Activated CD4-positive, alpha-beta T cell treated with anti-CD3 and anti-CD28 coated beads, Interleukin-2, amount 50 U/mL, for 24 hours (primary cell): ENCODE measurements at places on chromosomes 5 and 9.
A peak's percentile ranks its signal among the peaks of the same experiment; 100 is the strongest.

DNA sequence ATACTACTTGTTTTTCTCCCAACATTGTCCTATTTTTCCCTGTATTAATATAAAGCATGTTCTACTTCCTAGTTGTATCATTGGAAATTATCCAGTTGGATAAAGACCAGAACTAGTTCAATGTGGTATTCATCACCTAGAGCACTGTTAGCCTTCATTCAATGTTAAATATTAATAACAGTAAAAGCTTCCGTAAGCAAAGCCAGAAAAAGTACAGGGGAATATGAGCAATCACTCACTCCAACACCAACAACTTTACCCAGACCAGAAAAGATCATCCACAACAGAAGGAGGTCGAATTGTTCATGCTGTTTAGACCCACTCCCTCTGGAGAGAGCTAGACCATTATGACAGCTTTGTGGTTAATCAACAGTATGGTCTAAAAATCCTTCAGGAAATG is 728.4 kb downstream of the MAT2B start:
- DNase-seq, result no peak

GRCh38 chr9:115520646-115521045 is 402.7 kb upstream of the TNC start:
- DNase-seq, result no peak

DNA sequence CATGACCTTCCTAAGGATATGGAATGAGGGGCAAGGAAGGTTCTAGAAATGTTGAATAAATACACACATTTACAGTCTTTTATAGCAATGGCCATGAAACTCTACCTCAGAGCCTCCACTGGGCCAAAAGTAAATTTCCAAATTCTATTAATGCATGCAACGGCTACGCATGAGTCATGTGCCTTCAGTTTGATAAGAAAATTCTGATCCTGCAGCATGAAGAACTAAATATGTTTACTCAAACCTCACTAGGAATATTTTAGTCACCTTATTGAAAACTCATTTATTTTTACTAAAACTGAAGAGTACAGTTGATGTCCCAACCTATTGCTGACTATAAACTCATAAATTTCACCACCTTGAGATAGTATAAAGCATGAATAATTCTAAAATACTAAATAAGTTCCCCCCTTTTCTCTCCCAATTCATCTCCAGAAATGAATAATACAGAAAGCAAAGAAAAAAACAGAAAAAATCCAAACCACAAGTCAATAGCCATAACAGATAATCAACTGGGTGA is 92.4 kb downstream of the GNAQ start:
- no peak for DNase-seq

DNA sequence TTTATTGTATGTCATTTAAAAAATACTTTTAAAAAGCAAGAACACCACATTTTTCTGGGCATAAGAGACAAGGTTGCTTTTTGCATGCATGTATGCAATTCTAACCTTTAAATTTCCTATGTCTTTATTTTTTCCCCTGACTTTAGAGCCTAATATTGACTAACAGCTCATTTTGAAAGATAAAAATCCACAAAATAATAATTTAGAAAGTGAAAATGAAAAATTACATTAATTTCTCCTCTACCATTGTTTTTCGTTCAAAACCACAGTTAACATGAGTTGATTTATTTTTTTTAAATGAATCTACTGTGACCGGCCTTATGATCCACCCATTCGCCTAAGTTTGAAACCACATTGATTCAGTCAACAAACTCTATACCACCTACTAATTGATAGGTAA is 137.5 kb upstream of the CDKN2B start:
- no peak for DNase-seq

- DNase-seq, result no peak
Observed at GRCh38 chr9:137313326-137313936, 11.4 kb upstream of the NRARP start.

- DNase-seq, result no peak
Observed at GRCh38 chr5:79973511-79973910, 17.6 kb downstream of the MTX3 start.

- DNase-seq, result no peak
Observed at GRCh38 chr5:93191035-93191817, 389.8 kb downstream of the NR2F1-AS1 start.

- no peak for DNase-seq
Observed at GRCh38 chr5:160119905-160120266, 636 bp upstream of the PWWP2A start.

DNA sequence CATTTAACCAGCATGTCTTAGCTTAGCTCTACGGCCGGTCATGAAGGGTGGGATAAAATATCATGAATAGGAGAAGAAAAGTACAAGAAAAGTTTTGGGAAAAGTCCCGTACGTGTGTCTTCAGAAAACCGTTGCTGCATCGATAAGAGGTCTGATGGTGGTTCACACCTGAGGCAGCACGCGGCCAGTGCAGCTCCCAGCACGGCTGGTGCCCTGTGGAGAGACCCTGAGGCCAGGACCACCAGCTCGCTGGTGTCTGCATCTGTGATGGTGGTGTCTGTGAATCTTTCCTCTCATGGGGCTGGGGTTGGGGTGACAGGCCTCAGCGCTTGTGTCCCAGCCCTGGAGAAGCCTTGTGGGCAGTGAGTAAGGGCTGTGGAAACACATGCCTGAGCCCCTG is 148.9 kb upstream of the IRX4 start:
- no peak for DNase-seq

- DNase-seq, result no peak
Observed at GRCh38 chr9:125747765-125748445, 732 bp downstream of the PBX3 start.

DNA sequence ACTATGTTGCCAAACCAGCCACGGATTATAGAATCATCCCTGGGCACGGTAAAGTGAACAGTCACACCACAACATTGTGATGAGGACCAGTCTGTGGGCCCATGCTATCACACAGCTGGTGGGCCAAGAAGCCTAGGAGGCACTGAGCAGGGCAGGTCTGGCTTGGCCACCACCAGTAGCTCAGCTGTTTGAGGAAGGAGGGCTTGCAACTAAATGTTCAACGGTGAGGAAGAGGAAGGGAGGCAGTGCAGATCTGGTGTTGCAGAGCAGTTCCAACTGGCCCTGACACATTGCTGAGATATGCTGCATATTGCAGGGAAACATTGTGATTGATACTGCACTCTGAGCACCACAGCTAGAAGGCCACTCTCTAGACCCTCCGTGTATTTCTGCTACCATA is 77.9 kb upstream of the ATG10 start:
- no peak for DNase-seq

- DNase-seq, result no peak
Observed at GRCh38 chr5:177958696-177959095, 37.3 kb downstream of the PROP1 start.

DNA sequence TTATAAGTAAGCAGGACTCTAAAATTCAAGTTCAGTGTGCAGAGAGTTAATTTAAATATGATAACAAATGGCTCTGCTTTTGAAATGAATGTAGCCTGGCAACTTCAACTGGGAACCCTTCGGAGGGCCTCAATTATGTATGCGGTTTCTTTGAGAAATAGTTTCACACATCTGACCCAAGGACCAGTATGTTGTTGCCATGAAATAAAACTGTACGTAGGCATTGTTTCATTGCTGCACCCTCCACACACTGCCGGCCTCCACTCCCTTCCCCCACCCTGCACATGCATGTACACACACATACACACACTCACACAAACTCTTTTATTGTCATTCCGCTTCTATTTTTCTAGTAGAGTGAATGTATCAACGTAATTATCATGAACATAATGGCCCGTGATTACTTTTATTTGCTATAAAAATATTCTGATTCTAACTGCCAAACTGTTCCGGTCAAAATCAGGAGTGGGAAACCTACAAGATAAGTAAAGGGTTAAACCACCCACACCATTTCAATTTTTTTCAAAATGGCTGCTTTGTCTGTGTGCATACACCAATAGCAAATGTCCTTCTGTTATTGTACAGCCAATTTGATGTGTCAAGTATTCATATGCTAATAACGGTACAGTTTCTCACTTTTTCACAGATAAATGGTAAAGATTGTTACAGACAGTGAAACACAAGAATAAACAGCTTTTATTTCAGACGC is 215.5 kb upstream of the TMEM161B start:
- DNase-seq, result no peak

- DNase-seq, result no peak
Observed at GRCh38 chr5:173201636-173202265, 33.3 kb downstream of the NKX2-5 start.

DNA sequence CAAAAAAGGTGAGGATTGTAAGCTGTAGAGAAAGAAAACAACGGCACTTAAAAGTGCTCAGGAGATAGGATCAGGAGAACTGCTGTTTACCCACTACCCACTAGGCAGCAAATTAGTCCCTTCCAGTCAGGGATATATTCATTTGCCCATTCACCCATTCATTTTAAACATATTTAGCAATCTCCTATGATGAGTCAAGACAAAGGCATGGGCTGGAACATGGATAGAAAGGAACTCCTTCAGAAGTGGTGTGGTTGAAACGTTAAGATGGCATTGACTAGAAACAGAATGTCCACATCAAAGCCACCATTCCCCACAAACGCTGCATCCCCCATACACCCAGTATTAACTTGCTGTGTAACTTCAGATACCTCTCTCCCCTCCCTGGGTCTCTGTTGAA is 225.7 kb downstream of the ASTN2 start:
- no peak for DNase-seq

GRCh38 chr9:96078897-96079490 is 203.5 kb downstream of the ERCC6L2 start:
- no peak for DNase-seq

DNA sequence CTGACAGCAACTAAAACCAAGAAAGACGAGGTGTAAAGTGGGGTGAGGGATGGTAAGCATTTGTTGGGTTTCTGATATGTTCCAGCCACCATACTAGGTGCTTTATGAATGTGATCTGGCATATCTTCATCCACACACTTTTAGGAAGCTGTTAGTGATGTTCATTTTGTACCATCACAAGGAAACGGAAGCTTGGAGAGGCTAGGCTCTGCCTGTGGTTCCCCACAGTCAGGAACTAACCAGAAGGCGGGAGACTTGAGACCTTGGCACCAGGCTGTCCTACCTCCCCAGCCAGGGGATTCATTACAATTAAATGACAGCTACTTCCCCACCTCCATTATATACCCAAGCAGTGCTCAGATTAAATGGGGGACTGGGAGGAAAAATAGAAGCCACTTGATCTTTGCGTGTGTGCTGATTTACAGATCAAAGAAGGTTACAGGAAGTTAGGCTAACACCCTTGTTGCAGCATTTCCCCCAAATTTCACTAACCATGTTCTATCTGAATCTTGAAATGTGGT is 43.0 kb downstream of the SFXN1 start:
- no peak for DNase-seq

DNA sequence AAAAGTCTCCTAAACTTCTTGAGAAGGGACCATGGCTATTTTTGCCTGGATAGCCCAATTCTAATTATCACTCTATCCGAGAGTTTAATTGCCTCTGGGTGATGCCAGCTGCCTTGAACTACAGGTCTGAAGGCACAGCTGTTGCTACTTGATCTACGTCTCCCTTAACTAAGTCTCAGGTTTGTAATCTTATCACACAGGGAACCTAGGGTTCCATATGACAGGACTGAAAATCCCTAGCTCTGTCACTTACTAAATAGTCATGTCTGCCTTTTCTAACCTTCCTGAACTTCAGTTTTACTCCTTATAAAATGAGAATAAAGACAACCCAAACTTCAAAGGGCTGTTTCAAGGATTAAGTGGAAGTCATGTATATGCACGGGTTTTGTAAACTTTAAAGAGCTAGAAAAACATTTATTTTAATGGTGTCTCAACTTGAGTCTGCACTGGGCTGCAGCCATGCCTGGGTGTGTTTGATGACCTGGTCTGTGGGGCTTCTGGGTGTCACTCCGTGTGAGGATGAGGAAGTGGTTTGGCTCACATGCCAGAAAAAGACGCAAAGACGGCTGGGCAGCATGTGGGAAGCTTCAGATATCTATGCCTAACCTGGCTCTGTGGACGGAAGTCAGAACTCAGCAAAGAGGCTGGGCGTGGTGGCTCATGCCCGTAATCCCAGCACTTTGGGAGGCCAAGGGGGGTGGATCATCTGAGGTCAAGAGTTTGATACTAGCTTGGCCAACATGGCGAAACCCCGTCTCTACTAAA is 129.3 kb upstream of the SLC44A1 start:
- no peak for DNase-seq

GRCh38 chr9:130426467-130426773 is 18.3 kb upstream of the ASS1 start:
- no peak for DNase-seq

- DNase-seq, result peak; percentile 35
Observed at GRCh38 chr5:157025093-157025698, 33.7 kb downstream of the HAVCR1 start.

- DNase-seq, result peak; percentile 27
Observed at GRCh38 chr5:134543820-134544614, 18.5 kb downstream of the JADE2 start.

DNA sequence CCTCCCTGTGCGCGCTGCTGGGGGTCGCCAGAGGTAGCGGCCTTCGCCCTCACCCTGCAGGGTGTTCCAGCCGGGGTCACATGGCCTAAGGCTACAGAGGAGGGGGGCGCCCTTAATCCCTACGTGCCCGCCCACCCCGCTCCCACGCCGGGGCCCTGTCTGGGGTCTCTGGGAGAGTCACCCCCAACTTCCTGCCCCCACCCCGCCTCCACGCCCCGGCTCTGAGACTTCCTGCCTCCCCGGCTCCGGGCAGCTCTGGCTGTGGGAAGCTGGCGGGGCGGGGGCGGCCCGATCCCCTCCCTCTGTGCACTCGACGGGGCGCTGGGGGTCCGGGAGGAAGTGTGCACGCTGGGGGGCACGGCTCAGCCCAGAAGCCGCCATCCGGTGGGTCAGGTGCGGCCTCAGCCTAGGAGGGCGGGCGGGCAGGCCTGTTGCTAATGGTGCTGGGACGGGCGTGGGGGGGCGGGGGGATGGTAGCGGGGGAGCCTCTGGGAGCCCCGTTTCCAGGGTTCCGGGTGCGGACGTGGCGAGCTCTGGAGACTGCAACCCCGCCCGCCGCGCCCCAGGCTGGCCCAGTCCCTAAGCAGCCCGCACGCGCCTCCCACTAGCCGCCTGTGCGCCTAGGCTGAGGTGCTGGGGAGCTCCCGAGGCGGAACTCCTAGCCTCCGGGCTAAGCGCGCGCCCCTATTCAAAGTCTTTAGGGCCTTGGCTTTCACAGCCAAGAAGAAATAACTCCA is 61.6 kb downstream of the CXXC5 start:
- DNase-seq, result no peak

DNA sequence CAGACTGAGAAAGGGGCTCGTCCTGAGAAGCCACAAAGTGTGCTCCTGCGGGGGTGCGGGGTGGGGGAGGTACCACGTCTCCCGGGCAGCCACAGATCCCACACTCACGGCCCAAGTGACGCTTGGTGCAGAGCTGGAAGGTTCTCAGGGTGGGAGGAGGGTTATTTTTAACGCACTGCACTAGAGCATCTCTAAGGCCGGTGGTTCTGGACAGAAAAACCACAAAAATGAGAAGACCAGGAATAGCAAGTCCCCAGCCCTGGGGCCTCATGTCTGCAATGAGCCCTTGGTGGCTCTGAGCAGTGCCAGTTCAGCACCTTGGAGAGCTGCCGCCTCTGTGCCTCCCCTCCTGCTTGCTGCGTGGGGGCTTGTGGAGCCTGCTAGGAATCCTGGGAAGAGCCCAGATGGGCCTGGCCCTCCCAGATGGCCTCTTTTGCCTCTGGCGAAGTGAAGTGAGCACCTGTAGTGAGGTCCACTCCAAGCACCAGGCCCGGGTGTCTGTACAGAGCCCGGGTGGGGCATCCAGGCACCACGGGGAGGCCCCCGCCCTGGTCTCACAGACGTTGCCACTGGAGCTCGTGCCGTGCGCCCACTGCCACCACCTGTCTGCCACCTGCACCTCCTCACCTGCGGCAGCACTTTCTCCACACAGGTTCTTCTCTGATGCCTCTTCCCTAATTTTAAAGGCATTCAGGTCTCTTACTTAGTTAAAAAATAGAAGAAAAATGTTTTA is 48.9 kb upstream of the CACNA1B start:
- DNase-seq, result no peak
